Activated CD4-positive, alpha-beta T cell treated with anti-CD3 and anti-CD28 coated beads, Interleukin-2, amount 10 ng/mL, durations not matched to agents 24 days and 14 days (primary cell): ENCODE measurements at places on chromosomes 1 and 21. TPM values are rescaled to one million over a fixed set of nuclear protein-coding genes. Genes with fewer than 3 reads are reported as not detected.

GRCh38 chr1:9841460-9841859 is 17.7 kb upstream of the CLSTN1 start:
- no peak overlapping the region for H3K27ac ChIP-seq
- DNase-seq = no peak
- no peaks in the 10 kb centered on the region for H3K4me1 ChIP-seq

Gene HCN3
- 3.2 and 3.8 TPM in 2 replicates for total RNA-seq

Gene HMGN1
- total RNA-seq = 321 and 339 TPM in 2 replicates

Gene PGLYRP4
- not detected in 2 replicates for total RNA-seq

Gene LIPI
- total RNA-seq = not detected in 2 replicates

DNA sequence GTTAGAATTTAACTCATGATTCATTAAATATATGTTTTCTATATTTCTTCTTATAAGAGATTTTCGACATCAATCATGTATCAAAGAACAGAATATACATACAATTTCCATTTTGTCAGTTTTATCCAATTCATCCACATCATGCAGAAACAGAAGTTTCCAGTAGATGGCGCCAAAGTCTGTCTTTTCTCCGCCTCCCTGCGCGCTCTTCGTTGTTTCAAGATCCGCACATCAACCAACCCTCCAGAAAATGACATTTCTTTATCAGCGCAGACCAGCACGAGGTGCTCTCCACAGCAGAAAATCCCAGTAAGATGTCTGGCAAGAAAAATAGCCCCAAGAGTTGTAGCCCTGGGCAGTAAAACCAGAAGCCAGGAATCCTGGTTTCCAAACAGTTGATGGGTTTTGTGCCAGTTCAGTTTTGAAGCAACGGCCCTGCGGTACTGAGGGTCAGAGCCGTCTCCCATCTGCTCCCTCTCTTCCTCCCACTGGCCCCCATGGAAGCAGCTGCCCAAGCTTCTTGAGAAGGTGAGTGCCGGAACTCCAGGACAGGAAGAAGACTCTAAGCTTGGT is 38.6 kb upstream of the GPR137B start:
- peak; percentile 88 for DNase-seq
- no peaks in the 10 kb centered on the region for H3K36me3 ChIP-seq
- no peak overlapping the region for H3K4me3 ChIP-seq
- peaks cover 4% of the 10 kb centered on the region for H3K27me3 ChIP-seq
- peaks cover 8% of the 10 kb centered on the region for H3K4me1 ChIP-seq

- H3K4me1 ChIP-seq = peaks cover 35% of the 10 kb centered on the region
- DNase-seq = peak; percentile 57
- H3K27ac ChIP-seq = peak overlapping the region; percentile 75
These were observed 1.5 kb downstream of the SLC66A1 start for GRCh38 chr1:19313636-19313959.

Gene CHRM3
- total RNA-seq = not detected in 2 replicates

Gene S100A1
- not detected in 2 replicates for total RNA-seq

- peaks cover 27% of the 10 kb centered on the region for H3K36me3 ChIP-seq
- DNase-seq = peak; percentile 82
- peaks cover 9% of the 10 kb centered on the region for H3K4me1 ChIP-seq
- peaks cover 40% of the 10 kb centered on the region for H3K27me3 ChIP-seq
These were observed 1.7 kb upstream of the SORT1 start for GRCh38 chr1:109399326-109399957.

GRCh38 chr1:208741296-208741695 is 497.1 kb upstream of the PLXNA2 start:
- H3K27me3 ChIP-seq = no peaks in the 10 kb centered on the region
- no peaks in the 10 kb centered on the region for H3K36me3 ChIP-seq
- DNase-seq = no peak
- H3K27ac ChIP-seq = no peak overlapping the region

GRCh38 chr1:192261476-192261875 is 55.3 kb upstream of the RGS21 start:
- DNase-seq = no peak
- H3K27me3 ChIP-seq = no peaks in the 10 kb centered on the region
- no peak overlapping the region for H3K4me3 ChIP-seq
- H3K27ac ChIP-seq = no peak overlapping the region
- H3K36me3 ChIP-seq = no peaks in the 10 kb centered on the region

- H3K27me3 ChIP-seq = peaks cover 19% of the 10 kb centered on the region
- no peak overlapping the region for H3K27ac ChIP-seq
- no peaks in the 10 kb centered on the region for H3K36me3 ChIP-seq
- peaks cover 6% of the 10 kb centered on the region for H3K4me1 ChIP-seq
These were observed 4.1 kb upstream of the NBL1 start for GRCh38 chr1:19639999-19640362.

- H3K36me3 ChIP-seq = no peaks in the 10 kb centered on the region
- H3K4me3 ChIP-seq = no peak overlapping the region
These were observed 3.7 kb downstream of the GPR37L1 start for GRCh38 chr1:202126426-202126825.

- peak overlapping the region; percentile 30 for H3K4me3 ChIP-seq
- peaks cover 15% of the 10 kb centered on the region for H3K36me3 ChIP-seq
- no peaks in the 10 kb centered on the region for H3K27me3 ChIP-seq
- no peak for DNase-seq
- H3K27ac ChIP-seq = peak overlapping the region; percentile 68
These were observed 40.3 kb upstream of the RUNX3 start for GRCh38 chr1:24970399-24970753.

- H3K4me3 ChIP-seq = no peak overlapping the region
- DNase-seq = no peak
- H3K27ac ChIP-seq = no peak overlapping the region
- peaks cover 2% of the 10 kb centered on the region for H3K4me1 ChIP-seq
- no peaks in the 10 kb centered on the region for H3K36me3 ChIP-seq
These were observed 838 bp downstream of the OR2C3 start for GRCh38 chr1:247535402-247535801.

- DNase-seq = no peak
- H3K4me1 ChIP-seq = no peaks in the 10 kb centered on the region
- H3K27ac ChIP-seq = no peak overlapping the region
- no peaks in the 10 kb centered on the region for H3K36me3 ChIP-seq
- H3K4me3 ChIP-seq = no peak overlapping the region
These were observed 175.3 kb downstream of the PLPP3 start for GRCh38 chr1:56404066-56404465.
